ENCODE measurements at places on chromosomes 13 and 19.

DNA sequence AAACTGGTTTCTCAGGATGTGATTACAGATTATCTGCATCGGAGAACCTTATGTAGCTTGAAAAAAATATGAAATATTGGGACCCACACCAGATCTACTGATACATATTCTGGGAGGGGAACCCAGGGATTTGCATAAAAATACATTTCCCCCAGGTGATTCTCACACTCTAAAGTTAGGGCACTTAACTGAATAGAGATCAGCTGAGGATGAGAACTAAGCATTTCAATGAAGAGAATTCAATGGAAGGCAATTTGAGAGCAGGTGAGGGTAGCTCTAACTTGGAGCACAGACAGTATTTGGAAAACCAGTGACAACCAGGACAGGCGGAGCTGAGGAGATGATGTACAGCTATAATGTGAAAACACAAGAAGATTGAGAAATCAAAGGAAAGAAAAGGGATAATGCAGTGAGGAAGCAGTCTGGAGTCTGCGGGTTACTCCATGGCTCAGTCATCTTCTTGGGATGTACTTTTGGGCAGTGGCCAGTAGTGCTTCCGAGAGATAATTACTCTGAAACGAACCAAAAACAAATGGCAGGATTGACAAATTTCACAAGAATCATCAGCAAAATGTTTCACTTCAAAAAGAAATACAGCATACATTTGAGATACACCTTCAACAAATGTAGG lies 6.1 kb upstream of the OXGR1 start:
- DNase-seq = no peak

GRCh38 chr13:65808061-65808460 lies 1422.1 kb downstream of the PCDH9 start:
- no peak for DNase-seq

GRCh38 chr13:52001120-52001731 lies 10.0 kb downstream of the ATP7B start:
- peak; percentile 79 for DNase-seq

DNA sequence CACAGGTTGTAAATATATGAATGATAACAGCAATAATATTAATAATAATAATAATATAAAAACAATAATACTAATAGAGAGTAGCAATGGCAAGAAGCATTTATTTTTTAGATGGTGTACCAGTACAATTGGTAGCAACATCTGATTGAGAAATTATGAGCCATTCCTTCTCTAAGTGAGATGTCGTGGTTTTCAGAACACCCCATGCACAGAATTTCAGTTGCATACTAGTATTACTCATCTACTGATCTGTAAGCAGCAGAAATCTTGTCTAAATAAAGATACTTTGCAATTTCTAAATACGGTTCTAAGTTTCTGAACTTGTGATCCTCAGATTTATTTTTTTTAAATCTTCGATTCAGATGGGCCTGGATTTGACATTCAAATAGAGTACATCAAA lies 788.0 kb upstream of the ATXN8OS start:
- no peak for DNase-seq

DNA sequence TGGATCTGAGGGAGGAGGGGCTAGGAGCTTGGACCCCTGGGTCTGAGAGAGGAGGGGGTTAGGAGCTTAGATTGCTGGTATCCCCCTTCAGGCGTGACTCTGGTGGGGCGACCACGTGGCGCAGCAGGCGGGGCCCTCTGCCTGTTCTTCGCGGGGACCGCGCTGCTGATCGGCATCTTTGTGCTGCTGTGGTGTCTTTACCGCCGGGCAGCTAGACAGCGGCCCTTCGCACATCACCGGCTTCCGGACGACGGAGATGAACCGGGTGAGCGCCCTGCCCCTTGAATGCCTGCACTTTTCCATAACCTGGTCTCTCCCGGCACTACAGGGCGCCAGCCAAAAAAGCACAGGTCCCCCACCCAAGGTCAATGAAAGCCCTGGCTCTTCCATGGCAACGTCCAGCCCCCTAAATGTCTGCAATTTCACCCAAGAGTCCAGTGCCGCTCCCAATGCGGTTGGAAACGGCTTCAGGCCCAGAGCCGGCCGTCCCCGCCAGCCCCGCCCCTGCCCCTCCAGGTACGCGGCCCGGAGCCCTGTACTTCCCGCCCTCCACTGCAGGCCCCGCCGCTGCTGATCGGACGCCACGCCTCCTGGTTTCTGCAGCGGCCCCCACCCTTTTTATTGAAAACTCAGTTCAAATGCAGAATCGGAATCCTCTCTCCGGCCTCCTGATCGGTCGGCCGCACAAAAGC lies 2.8 kb downstream of the GFY start:
- DNase-seq = peak; percentile 67

DNA sequence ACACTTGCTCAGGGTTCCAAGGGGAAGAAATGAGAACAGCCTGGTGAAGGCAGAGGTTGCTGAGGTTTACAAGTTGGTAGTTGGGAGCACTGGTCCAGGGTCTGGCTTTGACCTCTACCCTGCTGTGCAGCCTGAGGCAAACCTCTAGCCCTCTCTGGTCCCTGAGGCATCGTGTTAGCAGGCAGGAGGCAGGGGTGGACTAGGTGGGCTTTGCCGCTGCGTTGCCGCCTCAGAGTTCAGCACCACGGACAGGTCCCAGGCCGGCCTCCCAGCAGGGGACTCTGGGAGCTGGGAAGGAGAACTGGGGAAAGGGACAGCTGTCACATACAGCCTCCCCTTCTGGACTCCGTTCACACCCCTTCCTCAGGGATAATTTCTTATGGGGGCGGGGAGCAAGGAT lies 3.1 kb downstream of the NCAN start:
- DNase-seq = peak; percentile 28

DNA sequence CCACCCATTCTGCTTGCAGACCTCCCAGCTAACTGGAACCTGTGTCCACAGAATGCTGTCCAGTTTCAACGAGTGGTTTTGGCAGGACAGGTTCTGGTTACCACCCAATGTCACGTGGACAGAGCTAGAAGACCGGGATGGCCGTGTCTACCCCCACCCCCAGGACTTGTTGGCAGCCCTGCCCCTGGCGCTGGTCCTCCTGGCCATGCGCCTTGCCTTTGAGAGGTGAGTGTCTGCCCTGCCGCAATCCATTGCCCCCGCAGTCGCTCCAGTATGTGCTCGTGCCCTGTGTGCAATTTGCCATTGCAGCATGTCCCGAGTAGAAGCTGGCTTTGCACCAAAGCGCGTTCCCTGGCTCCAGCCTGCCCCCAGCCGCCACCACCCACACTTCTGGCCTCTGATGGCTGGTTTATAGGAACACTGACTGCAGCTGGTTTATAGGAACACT lies 41.9 kb downstream of the CERS4 start:
- DNase-seq = no peak

GRCh38 chr19:4519521-4520277 lies 1.4 kb upstream of the PLIN4 start:
- peak; percentile 29 for DNase-seq

DNA sequence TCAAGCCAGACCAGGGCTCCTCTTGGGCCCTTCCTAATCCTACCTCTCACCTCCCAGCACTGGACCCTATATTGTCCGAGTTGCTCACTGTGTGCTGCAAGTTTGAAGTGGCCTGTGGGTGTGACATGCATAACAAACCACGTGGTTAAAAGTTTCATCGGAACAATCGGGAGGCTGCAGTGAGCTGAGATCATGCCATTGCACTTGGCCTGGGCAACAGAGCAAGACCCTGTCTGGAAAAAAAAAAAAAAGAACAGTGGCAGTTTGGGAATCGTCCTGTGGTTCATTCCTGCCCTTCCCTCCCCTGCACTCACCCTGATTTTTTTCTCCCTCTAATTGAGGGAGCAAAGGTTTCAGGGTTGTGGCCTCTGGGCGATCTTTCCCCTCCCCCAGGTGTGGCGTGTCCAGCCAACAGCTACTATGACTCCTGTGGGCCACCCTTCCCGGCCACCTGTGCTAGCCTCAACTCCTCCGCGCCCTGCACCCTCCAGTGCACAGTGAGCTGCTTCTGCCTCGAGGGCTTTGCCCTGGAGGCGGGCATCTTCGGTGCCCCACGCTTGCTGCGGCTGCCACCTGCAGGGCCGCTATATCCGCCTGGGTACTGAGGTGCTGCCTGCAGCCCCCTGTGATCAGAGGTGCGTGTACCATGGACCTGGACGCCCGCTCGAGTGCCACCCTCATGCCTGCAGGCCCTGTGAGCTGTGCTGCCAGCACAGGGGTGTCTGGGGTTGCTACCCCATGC lies 16.3 kb upstream of the FXYD3 start:
- no peak for DNase-seq

DNA sequence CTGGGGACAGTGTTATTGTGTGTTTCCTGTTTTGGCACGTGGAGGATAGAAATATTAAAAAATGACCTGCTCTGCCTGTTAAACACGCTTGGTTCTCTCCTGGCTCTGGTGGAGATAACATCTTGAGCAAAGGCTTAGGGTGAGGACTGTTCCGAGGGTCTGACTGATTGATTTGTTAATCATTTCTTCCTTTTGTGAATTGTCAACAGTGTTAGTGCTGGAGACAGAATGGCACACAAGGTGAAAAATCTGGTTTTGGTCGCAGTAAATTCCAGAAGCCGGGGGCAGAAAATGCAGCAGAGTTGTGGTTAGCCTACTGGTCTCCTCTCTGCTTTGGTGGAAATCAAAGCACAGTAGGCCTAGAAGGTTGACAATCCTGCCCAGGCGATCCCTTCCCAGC lies 163.6 kb downstream of the FGF9 start:
- no peak for DNase-seq

DNA sequence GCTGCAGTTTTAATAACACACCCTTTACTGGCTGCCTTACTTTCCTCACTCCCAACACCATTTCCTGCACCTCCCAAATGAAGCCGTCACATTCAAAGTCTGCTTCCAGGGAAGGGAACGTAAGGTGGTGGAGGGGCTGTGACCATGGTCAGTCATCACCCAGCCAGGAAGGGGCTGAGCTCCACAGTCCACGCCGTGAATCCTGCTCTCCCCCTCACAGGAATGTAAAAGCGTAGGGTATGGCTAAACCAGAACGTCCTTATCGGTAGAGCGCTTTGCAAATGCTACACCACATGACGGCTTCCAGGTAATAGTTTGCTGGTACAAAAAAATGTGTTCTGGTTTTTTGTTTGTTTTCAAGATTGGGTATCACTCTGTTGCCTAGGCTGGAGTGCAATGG lies 7.0 kb downstream of the NUMBL start:
- no peak for DNase-seq

GRCh38 chr13:81540777-81541176 lies 1199.9 kb upstream of the SPRY2 start:
- DNase-seq = peak; percentile 16

DNA sequence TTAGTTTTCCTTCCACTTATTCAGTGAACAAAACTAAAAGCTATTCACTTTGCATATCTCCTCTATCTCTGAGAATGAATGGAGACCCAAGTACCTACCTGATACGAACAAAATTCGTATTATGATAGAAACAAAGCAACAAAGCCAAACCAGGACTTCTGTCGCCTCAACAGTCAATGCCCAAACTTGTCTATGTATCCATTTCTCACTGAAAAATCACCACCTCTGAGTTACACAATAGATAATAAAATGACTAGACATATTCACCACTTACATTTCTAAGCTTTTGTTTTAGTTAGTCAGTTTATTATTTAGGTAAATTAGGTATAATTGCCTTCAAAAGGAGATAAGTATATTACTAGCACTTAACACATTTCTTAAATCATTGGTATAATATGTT lies 67.7 kb downstream of the CAB39L start:
- no peak for DNase-seq

GRCh38 chr19:45641274-45642105 lies 2.3 kb upstream of the EML2 start:
- DNase-seq = peak; percentile 93

DNA sequence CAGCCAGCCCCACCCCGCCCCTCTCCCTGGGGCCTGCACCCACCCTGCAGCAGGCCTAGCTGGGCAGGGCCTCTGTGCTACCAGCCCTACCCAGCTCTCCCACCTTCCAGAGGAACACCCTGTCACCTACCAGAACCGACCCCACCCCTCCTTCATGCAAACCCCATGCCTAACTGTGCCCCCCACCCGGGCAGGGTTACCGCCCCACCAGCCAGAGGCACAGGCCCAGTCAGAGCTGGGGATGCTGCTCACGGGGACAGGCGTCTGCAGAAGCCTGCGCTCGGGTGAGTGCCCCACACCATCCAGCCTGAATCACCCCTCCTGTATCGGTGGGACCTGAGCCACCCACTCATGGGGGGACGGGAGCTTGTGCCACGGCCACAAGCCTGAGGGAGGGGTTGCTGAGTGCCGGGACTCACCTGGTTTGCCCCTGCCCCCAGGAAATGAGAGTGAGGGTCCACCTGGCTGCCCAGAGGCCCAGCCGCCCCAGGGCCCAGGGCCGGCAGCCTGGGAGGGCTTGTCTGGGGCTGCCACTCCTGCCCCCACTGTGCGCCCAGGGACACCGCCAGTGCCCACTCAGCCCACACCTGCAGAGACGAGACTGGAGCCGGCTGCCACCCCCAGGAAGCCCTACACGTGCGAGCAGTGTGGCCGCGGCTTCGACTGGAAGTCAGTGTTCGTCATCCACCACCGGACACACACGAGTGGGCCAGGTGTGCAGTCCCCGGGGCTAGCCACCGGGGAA lies 3.8 kb downstream of the ZNF446 start:
- DNase-seq = no peak

Measured in DMS53 (cell line).